ENCODE measurements at places on chromosomes 6 and 20.

GRCh38 chr6:37679539-37680476 is 17.9 kb downstream of the MDGA1 start:
- DNase-seq, result no peak

- peak; percentile 82 for DNase-seq
Measured at GRCh38 chr6:141482796-141483597, 649.7 kb upstream of the GJE1 start.

- no peak for DNase-seq
Measured at GRCh38 chr6:103404799-103405198, 1454.9 kb downstream of the HACE1 start.

GRCh38 chr20:64156136-64156885 is 7.9 kb upstream of the MYT1 start:
- DNase-seq, result no peak

DNA sequence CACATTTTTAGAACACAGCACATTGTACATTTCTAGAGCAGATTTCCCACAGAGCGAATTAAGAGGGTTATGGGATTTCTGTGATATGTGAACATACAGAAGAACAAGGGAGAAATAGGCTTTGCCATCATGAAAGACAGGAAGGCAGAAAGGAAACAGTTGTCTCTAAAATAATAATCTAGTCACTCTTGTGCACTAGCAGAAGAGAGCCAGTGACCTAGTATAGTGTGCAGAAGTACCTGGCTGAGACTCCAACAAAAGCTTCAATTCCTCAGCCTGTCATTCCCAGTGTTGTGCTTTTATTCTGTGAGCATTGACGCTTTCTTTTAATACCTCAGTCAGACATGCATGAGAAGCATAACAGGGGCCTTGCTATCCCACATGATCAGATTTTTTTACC is 17.8 kb upstream of the DCBLD1 start:
- no peak for DNase-seq

- DNase-seq, result no peak
Measured at GRCh38 chr6:137191670-137192069, 18.2 kb upstream of the IL22RA2 start.

DNA sequence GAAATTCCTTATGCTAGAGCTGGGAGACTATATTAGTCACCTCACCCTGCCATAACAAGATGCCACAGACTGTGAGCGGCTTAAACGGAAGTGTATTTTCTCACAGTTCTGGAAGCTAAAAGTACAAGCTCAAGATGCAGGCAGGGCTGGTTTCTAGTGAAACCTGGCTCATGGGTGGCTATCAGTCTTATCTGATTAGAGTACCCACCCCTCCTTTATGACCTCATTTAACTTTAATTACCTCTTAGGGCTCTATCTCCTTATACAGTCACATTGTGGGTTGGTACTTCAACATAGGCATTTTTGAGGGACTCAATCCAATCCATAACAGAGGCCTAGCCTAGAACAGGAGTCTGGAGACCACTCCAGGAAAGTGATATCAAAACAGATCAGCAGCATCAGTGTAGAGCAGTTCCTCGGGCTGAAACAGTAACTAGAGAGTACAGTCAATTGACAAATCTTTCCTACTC is 2.3 kb upstream of the SNRNP48 start:
- no peak for DNase-seq

Data from NCI-H748 treated with DMSO at 0.1 percent for 48 hours (cell line).